Cortex of kidney (tissue), 1 donor: ENCODE measurements at places on chromosomes 7 and 10.
A peak's percentile ranks its signal among the peaks of the same experiment; 100 is the strongest.

DNA sequence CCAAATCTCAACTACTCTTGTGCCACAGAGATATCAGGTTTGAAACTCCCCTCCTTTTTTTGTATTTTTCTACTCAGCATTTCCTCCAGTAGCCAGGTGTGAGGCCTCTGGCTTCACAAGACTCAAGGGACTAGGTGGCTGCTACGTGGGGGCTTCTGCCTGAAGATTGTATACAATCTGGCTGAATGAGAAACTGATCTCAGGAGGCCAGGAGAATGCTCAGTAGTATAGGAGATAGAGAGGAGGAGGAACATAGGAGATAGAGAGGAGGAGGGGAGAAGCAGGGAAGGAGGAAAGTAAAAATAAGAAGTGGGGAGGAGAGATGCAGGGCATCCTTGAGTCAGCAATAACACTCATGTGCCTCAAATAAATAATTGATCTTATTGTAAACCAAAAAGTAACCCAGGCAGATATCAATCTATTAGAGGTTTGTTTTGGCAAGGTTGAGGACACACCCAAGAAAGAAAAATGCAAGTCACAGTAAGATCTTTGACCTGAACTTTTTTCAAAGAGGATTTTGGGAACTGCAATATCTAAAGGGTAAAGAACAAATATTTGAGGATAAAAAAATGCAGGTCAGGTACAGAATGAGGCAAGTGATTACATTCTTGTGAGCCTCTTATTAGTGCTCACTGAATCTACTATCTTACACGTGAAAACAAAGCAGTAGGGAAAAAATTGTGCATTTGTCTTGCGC lies 36.8 kb downstream of the AKR1C8 start:
- DNase-seq = no peak

DNA sequence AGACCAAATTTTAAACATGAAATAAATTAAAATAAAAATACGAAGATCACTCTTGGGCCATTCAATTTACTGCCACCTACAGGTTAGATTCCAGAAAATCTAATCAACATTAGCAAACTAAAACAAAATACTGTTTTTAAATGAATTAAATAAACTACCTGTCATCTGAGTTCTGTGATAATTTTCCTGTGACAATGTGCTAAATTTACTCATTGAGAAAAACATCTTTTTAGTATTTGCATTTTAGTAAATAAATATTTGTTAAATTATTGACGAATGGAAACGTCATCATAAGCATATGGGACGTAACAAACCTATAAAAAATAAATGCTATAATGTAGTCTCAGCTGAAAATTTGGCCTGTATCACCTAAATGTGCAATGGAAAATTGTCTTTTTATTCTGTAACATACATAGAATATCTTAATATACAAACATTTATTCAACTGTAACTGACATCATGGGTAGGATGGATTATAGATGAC lies 72.1 kb downstream of the ITGB8 start:
- no peak for DNase-seq

DNA sequence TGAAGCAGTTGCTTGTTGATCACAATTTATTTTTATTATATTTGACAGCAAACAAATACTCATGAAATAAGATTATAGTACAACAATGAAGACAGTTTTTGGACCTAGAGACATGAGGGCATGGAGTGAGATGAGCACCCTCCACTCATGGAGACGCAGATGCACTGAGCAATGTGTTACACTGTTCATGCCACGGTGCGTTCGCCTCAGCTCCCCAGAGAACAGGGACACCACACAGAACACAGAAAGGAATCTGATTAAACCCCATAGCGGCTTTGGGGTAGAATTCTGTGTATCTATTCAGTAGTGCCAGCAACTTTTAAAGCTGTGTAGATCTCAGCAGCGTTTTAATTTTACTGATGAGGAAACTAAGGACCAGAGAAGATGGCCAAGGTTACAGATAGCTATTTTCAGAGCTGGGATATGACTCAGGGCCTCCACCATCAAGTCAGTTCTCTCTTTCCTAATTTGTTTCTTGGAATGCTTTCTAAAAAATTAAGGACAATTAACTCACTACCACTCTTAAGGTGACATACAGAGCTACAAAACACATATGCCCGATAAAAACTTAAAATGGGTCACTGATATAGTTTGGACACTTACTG lies 33.6 kb downstream of the FAM25A start:
- DNase-seq = no peak

DNA sequence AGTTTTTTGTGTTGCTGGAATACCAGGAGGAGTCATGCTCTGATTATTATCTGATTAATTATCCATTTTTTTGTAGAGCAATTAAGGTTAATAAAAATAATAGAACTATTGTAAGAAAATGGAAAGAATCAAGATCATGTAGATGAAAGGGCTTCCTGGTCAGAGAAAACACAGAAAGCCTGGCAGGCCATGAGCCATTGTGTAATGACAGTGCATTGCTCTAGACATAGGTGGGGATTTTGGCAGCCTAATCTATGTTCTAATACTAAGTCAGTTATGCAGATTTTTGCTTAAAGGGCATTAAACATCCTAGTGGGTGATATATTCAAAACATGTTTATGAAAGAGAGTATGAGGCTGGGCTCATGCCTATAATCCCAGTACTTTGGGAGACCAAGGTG lies 198.2 kb downstream of the PPP1R9A start:
- DNase-seq = no peak

GRCh38 chr7:99808766-99809165 lies 19.0 kb upstream of the CYP3A43 start:
- DNase-seq = no peak

DNA sequence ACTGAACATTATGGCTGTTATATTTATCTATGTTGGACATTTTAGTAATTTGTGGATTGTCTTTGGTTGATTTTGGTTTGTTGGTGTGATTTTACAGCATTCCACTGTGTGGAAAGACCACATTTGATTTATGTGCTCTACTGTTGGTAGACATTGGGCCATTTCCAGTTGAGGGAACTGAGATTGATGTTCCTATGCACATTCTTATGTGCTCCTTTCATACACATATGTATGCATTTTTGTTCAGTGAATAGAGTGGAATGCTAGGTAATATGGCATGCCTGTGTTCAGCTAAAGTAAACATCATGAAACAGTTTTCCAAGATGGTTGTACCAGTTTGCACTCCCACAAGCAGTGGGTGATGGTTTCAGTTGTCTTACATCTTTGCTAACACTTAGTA lies 15.1 kb downstream of the CACNB2 start:
- DNase-seq = no peak

- no peak for DNase-seq
Measured at GRCh38 chr7:150799741-150800580, at the start of gene TMEM176B. TSS of gene TMEM176B (minus strand) at chr7:150800364. CDS start at chr7:150796569, 3,795 bp downstream.

DNA sequence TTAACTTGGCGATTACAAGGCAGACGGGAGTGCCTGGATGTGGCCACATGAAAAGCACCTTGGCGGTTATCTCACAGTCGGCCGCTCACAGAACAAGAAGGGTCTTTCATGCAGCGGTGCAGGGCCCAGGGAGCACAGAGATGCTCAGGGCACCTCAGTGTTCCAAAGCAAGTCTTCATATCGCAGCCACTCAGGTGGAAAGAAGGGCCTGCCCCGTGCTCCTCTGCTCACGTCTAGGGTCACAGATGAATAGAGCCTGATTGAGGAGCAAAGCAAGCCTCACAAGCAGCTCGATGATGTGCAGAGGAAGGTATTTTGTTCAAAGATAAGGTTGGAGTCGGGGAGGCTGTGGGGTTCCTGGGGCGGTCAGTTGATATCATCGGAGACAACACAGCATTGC lies 297.8 kb downstream of the WDR11 start:
- DNase-seq = no peak

- DNase-seq = no peak
Measured at GRCh38 chr7:42014625-42015618, 222.1 kb downstream of the GLI3 start.

- DNase-seq = no peak
Measured at GRCh38 chr7:8561449-8561848, 128.0 kb downstream of the NXPH1 start.

DNA sequence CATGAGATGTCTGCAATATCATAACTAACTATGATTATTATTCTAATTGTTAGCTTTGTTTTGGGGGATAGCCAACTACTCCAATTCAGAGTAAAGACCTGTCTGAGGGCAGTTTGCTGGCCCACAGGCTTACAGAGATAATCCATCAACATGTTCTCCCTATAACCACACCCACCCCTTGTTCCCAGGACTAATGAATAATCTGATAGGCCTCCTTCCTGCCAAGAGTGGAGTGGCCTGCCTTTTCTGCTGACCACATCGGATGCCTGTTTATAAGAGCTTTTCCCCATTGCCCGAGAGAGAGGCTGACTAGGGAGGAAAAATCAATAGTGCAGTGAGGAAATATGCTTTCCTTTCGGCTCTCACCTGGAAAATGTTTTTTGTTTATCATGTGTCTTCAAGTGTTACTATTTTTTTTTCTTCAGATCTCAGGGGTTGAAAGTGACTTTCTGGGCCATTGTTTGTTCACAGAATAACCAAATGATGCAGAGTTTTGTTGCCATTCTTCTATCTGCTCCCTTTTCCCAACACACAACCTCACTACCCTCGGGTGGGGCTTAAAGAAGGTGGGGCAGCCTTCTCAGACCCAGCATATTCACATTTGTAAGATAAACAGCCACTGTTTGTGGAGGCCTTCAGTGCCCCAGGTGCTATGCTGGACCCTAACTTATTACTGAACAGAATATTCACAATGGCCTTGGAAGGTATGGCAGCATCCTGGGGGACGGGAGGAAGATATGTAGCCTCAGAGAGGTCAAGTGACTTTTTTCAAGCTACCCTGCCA lies 38.4 kb downstream of the PLPP4 start:
- DNase-seq = no peak

GRCh38 chr10:117075064-117075463 lies 63.0 kb downstream of the VAX1 start:
- no peak for DNase-seq

GRCh38 chr10:93261961-93262610 lies 188.4 kb downstream of the CYP26A1 start:
- DNase-seq = no peak

DNA sequence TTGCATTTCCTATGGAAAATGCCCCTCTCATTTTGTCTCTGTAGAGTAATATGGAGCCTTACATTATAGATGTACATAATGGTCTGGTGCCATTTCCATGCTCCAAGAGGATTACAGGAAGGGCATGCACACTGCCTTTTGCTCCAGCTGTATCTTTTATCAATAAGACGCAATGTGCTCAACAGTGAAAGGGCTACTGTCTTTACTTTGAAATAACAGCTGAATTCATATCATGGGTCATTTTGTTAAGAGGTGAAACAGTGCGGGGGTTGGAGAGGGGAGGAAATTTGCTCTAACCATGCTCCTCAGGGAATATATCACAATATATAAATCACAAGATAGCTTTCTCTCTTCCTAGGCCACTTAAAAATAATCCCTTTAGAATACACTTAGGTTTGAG lies 77.7 kb downstream of the ICA1 start:
- no peak for DNase-seq

GRCh38 chr10:72298592-72299519 lies 25.1 kb downstream of the DDIT4 start:
- no peak for DNase-seq

- DNase-seq = peak; percentile 30
Measured at GRCh38 chr7:138981332-138982203, at the start of gene KIAA1549. TSS of gene KIAA1549 (minus strand) at chr7:138981389. CDS start at chr7:138981269, 120 bp downstream.

GRCh38 chr7:123798532-123799188 lies 46.3 kb upstream of the HYAL4 start:
- no peak for DNase-seq

DNA sequence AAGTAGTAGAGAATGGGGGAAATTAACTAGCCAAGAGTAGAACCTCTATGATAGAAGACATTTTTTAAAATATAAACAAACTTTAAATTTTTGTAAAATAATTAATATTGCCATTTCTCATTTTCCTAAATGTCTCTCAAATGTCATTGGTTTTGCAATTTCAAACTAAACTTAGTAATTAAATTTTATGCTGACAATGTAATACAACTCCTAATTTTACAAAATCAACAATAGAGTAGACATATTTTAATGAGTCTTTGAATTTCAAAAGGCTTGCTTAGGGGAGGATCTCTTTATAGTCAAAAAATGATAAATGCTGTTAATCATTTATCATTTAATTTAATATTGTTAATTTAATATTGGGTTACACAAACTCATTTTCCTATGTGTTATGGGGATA lies 81.8 kb downstream of the ZWINT start:
- DNase-seq = no peak

GRCh38 chr7:108136191-108136688 lies 6.1 kb upstream of the LAMB4 start:
- DNase-seq = no peak

- no peak for DNase-seq
Measured at GRCh38 chr7:124655990-124656389, 109.6 kb downstream of the GPR37 start.

- DNase-seq = no peak
Measured at GRCh38 chr10:116848032-116848943, 1.0 kb upstream of the ENO4 start.

- no peak for DNase-seq
Measured at GRCh38 chr10:34689053-34689452, 126.0 kb downstream of the PARD3 start.

GRCh38 chr10:126186766-126187165 lies 201.5 kb downstream of the ADAM12 start:
- no peak for DNase-seq

DNA sequence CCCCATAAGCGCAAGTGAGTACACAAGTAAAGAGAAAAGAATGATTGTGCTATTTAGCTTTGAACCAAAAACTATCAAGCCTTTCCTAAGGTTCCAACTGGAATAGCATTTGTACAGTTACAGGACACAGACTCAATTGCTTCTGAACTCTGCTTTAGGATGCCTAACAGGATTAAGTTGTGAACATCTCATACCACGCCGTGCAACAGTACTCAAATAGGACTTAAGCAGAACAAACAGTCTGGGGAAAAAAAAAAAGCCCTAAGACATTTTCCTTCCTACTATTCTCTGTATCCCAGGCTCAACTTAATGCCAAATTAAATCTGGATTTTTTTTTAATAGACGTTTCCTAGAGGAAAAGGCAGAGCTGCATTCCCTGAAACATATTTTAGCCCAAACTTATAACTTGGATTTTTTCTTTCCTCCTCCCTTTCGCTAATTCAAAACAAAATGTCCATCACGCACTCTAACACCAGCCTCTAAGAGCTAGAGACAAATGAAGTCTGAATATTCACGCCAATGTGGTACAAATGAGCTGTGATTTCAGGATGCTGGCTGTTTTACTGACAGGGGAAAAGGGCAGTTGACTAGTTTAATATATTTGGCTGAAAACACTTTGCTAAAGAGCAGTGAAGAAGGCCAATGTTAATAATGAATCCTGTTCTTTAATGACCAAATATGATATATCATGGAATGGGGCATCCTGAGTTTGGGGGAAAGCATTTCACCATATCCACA lies 68.6 kb downstream of the CALD1 start:
- no peak for DNase-seq

DNA sequence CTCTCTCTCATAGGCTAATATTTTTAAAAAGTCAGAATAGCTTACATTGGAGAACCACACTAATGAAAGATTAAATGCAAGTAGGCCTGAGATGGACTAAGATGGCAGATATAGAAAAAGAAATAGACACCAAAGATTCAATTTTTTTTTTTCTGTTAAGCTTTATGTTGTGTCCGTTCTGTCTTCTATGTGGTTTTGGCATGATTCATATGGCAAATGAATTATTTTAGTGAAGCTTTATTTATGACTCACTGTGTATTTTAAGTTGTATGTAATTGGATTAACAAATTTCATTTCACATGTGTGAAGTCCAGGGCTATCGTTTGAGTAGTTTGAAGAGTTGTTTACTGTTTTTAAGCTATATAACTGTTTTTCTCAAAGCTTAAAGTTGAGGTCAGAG lies 214.8 kb downstream of the CAMK1D start:
- DNase-seq = no peak
